ENCODE measurements at places on chromosomes 1 and 21.

DNA sequence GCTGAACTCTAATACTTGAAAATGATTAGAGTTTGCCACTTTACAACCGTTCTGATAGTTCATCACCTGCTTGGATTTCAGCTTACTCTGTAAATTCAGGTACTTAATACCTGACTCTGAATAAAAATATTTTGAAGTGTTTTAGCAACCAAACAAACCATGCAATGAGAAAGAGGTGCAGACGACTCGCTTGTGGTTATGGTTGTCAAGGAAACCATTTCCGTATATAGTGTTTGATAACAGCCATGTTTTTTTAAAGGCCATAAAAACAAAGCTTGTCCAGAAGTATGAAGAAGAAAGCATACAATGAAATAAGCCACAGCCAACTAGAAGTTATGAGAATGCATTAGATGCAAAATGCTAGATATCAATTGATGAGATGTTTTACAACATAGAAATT is 167.2 kb upstream of the HMCN1 start:
- peak; percentile 74 for DNase-seq

GRCh38 chr1:220529521-220530020 is 1.6 kb downstream of the MARK1 start:
- no peak for DNase-seq

- no peak for DNase-seq
These were observed 125.2 kb upstream of the KIAA0040 start for GRCh38 chr1:175317779-175318178.

GRCh38 chr1:110148961-110149360 is 1.3 kb upstream of the SLC6A17 start:
- no peak for DNase-seq

GRCh38 chr1:91511386-91511785 is 10.7 kb downstream of the CDC7 start:
- DNase-seq, result peak; percentile 70

GRCh38 chr1:199733125-199733524 is 294.4 kb upstream of the NR5A2 start:
- DNase-seq, result no peak

DNA sequence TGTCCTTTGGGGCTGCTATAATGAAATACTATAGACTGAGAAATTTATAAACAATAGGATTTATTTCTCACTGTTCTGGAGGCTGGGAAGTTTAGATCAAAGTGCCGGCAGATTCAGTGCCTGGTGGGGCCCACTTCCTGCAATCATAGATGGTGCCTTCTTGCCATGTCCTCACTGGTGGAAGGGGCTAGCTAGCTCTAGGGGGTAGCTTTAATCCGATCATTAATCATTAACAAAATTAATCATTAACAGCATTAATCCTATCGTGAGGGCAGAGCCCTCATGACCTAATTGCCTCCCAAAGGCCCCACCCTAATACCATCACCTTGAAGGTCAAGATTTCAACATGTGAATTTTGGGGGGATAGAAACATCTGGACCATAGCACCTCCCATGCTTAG is 124.3 kb downstream of the TRABD2B start:
- DNase-seq, result no peak

DNA sequence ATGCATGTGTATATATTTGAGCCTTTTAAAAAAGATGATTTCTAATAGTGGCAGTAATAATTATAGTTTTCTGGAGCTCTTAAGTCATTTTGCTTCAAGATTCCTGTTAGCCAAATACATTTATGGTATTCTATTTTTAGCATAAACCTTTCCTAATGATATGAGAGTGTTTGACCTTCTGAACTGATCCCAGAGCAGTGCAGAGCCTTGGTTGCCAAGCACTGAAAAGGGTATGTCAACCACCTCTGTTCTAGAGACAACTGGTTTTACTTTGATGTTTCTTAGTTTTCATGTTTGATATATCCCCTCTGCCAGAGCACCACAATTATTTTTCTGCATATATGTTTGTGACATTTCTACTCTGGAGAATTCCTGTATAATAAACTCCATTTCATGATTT is 15.1 kb upstream of the KCNA3 start:
- DNase-seq, result no peak

GRCh38 chr1:193299038-193299437 is 112.6 kb upstream of the B3GALT2 start:
- DNase-seq, result no peak

DNA sequence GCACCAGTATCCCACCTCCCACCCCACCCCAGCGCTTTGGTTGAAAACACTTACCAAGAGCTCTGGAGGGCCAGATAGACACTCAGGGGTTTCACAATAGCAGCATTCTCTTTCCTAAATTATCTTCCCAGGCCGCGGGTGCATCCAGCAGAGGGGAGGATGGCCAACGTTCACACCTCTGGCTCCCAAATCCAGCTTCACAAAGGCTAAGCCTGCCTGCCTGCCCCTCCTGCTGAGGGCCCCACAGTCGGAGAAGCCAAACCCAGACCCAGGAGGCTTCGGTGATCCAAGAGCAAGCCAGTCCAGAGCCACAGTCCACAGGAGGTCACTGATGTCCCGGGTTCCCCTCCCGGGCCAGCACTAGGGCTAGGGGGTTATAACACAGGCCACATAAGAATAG is 231.9 kb downstream of the TRABD2B start:
- DNase-seq, result no peak

DNA sequence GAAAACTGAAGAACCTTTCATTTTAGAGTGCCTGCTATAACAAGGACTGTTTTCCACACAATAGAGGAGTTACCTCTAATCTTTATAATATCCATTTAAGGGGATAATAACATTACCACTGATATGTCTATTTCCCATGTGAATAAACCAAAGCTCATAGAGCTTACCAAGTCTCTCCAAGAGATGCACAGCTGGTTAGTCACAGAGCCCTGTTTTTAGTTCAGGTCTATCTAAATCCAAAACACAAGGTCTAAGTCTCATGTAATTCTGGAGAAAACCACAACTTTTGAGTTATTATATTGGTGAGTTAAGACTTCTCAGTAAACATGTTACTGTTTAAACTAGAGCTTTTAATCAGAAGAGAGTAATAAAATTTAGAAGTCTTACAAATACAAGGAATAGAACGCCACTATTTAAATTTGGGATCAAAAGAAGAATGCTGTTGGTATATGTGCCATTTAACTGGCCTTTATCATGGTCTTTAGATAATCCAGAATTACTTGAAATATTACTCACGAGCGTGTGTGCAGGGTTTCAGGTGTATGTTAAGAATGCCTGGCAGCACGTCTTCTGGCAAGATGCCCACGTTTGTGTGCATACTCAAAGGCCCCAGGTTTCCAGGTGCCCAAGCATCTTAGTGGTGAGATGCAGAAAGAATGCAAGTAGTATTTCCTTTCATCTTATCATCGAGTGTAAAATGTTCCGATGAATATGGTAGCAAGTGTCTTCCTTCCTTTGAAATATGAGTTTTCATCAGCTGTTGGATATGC is 190.6 kb downstream of the FMN2 start:
- DNase-seq, result peak; percentile 56

GRCh38 chr1:230067419-230067870 is 407 bp downstream of the GALNT2 start:
- DNase-seq, result no peak

DNA sequence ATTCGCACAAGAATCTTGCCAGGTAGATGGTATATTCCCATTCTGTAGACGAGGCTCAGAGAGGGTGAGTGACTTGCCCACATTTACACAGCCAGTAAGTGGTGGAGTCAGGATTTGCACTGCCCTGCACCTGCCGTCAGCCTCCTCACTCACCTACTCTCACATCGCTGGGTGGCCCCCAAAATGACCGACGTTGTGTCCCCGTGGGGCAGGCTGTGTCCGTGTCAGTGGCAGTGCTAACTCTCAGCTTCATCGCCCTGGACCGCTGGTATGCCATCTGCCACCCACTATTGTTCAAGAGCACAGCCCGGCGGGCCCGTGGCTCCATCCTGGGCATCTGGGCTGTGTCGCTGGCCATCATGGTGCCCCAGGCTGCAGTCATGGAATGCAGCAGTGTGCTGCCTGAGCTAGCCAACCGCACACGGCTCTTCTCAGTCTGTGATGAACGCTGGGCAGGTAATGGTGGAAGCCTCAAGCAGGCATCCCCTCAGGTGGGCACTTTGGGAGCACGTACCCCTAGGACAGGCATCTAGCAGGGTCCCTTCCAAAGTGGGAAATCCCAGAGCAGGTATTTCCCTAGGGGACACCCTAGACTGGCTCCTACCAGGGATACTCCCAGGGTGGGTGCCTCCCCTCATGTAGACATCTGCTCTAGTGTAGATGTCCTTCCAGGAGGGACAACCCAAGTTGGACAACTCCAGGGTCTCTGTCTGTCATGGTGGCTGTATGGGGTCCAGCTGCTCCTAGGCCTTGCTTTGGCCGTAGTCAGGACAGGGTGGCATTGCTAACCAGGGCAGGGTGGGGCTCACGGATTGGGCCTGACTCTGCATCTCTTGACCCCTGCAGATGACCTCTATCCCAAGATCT is 3.4 kb downstream of the HCRTR1 start:
- no peak for DNase-seq

DNA sequence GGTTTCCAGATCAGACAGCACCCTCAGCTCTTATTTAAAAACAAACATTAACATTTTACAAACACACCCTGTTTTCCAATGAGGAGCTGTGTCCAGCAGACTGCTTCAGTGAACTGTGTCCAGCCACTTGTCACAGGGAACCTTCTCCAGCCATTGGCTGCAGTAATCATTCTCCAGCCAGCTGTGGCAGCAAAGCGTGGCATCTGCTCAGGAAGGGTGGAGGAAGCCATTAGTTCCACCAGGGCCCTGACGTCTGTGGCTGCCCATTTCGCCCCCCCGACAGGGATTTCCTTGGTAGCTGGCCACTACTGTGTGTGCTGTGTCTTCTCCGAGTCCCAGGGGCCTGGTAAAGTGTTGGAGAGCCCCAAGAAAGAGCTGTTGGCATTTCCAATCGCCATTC is 62.9 kb upstream of the SELENON start:
- no peak for DNase-seq

DNA sequence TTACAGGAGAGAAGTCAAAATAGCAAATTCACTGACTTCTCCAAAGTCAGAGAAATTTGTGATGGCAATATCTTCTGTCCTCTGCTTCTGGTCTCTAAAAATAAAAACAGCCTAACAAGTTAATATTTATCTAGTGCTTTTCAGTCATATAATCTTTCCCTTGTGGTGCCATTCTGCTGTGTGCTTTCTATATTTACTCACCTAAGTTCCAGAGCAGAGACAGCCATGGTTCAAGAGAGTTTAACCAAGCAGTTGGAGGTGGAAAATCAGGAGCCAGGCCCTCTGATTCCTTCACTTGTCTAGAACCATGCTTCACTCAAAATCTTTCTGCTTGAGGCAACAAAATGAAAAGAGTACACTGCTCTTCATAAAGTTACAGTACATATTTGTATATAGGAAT is 39.3 kb downstream of the BRINP2 start:
- DNase-seq, result no peak

GRCh38 chr21:18518054-18518481 is 114.5 kb upstream of the TMPRSS15 start:
- peak; percentile 1 for DNase-seq

- no peak for DNase-seq
These were observed 68.0 kb downstream of the CACHD1 start for GRCh38 chr1:64537942-64538341.

DNA sequence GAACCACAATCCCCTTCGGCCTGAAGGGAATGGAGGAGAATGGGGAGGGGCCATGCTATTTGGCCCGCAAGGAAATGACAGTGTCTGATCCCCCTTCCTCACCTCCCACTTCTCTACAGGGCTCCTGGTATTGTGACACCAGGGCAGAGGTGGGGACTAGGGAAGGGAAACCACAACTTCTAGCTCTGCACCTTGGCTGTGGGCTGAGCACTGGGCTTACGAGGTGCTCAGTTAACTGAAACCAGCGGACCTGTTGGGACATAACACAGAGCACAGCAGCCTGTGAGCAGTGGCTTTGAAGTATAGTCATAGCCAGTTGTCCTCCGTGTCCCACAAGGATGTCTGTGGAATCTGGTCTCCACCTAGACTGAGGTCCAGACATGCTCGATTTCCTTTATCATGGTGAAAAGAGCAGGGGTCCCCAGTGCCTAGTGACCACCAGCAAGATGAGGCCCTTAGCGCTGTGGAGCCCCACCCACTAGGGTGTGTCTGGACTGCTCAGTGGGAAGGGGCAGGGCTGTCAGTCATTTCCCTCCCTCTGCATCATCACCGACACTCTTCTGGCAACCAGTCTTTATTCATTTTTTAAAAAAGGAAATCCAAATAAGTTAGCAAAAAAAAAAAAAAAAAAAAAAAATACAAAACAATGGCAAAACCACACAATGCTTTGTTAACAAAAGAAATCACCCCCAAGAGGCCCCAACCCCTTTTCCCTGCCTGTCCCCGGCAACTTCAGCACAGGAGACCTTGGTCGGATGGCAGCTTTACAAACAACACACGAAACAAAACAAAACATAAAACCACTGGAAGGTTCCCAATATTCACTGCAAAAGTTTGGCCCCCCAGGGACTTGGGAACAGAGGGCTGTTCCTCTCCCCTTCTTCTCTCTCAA is 3.0 kb downstream of the MYOG start:
- DNase-seq, result no peak

- DNase-seq, result peak; percentile 86
These were observed 75.7 kb downstream of the BCAR3 start for GRCh38 chr1:93605812-93606512.

DNA sequence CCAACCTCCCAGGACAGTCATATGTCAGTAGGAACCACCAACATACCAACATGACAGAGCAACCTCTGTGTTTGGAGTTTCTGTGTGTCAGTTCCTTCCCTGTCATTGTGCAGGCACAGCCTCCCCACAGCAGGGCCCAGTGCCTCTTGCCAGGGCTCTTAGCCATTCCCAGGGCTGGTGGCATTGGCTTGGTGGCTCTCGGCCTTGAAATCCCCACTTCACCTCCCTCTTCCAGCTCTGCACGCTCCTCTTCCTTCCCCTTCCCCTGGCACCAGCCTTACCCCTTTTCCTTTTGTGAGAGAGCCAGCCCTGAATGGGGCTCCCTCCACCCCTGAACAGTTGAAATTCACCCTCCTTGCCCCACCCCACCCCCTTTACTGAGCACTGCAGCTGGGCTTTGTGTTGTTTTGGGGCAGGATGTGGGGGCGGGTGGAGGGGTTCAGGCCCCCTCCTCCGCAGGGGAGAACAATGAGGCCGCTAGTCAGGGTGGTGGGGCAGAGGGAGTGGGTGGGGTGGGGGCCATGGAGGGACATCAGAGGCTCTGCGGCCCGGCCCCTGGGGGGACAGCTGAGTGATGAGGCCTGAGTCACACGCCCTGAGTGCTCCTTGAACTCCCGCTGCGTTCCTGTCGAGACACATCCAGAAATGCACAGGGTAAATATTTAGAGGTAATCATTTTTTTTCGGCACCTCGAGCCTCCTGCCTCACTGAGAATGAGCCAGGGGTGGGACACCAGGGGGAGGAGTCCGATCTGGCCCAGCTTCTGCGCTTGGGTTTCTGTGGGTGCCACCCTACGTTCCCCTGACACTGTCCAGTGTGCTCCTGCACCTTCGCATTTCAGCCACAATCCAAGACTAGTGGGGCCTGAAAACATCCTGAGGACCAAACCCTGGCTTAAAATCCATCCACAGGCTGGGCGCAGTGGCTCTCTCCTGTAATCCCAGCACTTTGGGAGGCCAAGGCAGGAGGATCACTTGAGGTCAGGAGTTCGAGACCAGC is 28.6 kb downstream of the LGR6 start:
- DNase-seq, result peak; percentile 24

- no peak for DNase-seq
These were observed 102.6 kb downstream of the TTLL7 start for GRCh38 chr1:83896299-83896698.
